Left kidney (tissue), 8 donors: ENCODE measurements at places on chromosomes 3 and 15. TPM values are rescaled to one million over a fixed set of nuclear protein-coding genes. Genes with fewer than 3 reads are reported as not detected.

DNA sequence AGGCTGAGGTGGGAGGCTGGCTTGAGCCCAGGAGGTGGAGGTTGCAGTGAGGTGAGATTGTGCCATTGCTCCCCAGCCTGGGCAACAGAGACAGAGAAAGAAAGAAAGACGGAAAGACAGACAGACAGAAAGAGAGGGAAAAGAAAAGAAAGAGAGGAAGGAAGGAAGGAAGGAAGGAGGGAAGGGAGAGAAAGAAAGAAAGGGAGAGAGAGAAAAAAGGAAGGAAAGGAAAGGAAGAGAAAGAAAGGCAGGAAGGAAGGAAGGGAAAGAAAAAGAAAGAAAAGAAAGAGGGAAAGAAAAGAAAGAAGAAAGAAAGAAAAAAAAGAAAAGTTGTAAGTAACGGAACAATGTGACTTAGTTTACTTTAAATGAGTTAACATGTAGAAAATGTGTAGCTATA is 260.7 kb upstream of the GRM7 start:
- DNase-seq, result no peak

- DNase-seq, result no peak
These were observed 136.3 kb downstream of the GHSR start for GRCh38 chr3:172312001-172312400.

- DNase-seq, result no peak
These were observed 19.5 kb upstream of the IFT57 start for GRCh38 chr3:108241721-108242120.

DNA sequence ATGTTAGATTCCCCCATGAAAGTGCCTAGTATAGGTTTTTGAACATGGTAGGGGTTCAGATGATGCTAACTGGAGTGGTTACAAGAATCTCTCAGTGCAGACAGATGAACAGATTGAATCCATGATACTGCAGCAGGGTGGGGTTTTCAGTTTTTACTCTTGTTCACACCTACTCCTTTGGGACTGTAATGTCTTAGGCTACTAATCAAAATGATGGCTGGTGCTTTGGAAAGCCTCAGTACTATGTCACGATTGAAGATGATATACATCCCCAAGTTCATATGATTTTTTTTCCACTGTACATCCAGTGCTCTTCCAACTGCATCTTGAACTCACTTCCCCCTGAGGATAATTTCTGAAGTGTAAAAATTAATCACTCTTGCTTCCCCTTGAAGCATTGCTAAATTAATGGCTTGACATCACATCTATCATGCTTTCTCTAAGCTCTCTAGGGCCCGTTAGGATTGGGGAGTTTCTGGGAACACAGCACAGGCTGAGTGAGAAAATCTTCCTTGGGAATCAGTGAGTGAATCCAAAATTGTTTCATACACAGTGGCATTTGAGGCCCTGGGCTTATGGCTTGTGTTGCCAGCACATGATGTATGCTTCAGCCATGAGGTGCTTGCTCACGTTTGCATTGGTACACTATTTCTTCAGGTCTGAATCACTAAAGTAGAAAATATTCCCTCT is 115.0 kb upstream of the TPRG1 start:
- no peak for DNase-seq

Gene NBEAL2
- 44.0 TPM for polyA plus RNA-seq

DNA sequence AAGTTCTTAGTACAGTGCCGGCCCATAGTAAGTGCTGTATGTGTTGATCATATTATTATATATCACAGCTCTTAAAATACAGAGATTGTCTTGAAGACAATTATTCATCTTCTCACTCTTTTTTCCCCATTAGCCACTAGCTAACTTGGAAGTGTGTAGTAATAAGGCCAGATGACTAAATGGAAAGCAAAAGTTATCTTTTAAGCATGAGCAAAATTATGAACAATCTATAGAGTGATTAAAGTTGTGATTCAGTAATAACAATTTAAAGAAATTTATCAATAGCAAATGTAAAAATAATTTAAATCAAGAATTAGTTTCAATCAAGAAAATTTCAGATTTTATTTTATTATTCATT is 630.9 kb upstream of the TBL1XR1 start:
- no peak for DNase-seq

Gene ADGRG7
- polyA plus RNA-seq, result not detected

Gene WNT7A
- 0.03 TPM for polyA plus RNA-seq

Gene HRH1
- 2.0 TPM for polyA plus RNA-seq

DNA sequence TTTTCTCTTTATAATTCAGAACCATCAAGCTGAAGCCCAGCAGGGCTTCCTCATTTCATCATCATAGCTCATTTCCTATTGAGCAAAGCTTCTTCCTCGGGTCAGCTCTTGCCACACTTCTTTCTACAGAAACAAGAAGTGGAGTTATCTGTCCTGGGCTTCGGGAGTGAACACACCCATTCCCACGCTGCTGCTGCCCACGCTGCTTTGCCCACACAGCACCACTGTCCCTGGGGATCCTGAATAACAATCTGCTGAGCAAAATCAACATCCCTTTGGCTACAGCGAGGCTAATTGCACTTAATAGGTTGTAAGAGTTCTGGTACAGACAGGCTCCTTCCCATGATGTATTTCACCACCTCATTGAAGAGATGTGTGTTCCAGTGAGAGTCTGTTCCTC is 23.7 kb downstream of the CEP19 start:
- DNase-seq, result no peak

- no peak for DNase-seq
These were observed 198.1 kb downstream of the MECOM start for GRCh38 chr3:169465417-169465816.

- DNase-seq, result no peak
These were observed 569.7 kb upstream of the MDFIC2 start for GRCh38 chr3:70882104-70882503.

Gene SAMD7
- not detected for polyA plus RNA-seq

- DNase-seq, result no peak
These were observed 104.3 kb upstream of the RNU6-1 start for GRCh38 chr15:67944010-67944641.

GRCh38 chr3:11080492-11080891 is 73.8 kb upstream of the HRH1 start:
- DNase-seq, result no peak

Gene TLNRD1
- 6.6 TPM for polyA plus RNA-seq

DNA sequence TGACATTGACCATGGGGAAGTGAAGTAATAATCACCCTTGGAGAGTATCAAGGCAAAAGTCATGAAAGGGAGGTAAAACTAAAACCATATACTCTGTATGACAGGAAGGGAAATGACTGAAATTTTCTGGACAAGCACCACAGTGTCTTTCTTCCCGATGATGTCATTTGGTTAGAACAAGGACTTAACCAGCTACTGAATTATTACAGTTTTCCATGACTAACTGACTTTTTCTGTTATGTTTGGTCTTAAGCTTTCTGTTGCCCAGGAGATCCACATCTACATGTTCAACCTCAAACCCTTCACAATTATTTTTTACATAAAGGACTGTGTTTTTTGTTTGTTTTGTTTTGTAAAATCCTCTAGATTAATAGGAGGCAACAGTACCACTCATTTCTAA is 191.9 kb upstream of the IL12A start:
- no peak for DNase-seq

- no peak for DNase-seq
These were observed 23.7 kb downstream of the CCDC12 start for GRCh38 chr3:46952813-46953212.

DNA sequence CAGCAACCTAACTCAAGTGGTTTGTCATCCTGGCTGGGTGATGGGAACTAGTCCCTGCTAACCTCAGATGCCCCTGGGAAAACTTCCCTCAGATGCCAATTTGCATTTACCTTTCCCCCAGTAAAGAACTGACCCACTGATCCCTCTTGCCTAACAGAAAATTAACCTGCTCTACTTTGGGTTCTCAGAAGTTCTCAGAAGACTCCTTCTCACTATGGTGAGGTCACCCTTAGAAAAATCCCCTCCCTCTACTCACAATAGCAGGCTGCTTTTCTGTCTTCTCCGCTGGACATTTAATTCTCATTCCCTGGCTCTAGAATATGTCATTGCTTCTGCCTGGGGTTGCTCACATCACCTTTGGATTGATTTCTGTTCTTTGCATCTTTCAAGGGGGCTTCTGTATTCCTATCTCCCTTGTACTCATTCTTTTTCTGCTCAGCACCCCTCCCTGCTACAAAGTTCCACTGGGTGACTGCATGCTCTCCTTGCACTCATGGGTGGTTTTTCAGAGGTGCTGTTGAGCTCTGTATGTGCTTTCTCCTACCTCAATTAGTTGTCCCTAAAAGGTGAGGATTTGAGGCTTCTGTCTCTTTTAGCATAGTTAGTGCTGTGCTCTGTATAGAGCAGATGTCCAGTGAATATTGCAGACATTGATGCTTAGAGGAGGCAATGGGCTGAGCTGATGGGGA is 869 bp downstream of the PLA1A start:
- DNase-seq, result no peak

GRCh38 chr3:23720059-23720458 is 85.7 kb upstream of the UBE2E1 start:
- DNase-seq, result no peak

GRCh38 chr3:187706971-187707370 is 4.6 kb upstream of the RTP2 start:
- DNase-seq, result no peak

Gene C3orf22
- 0.10 TPM for polyA plus RNA-seq

DNA sequence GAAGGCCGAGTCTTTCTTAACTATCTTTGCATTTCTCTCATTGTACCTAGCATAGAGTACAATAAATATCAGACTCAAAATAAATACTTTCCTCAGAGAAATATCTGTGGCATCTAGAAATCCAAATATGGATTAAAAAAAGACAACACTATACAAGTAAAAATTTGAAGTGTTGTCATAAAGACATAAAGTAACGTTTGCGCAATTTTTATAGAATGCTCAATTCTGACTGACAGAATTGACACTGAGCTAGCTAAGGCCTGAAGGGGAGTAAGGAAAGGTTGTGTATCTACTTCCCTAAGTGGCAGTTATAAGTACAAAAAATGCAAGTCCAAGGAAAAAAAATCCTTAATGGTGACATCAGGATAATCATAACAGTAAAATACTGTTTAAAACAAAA is 1.1 kb downstream of the SEC11A start:
- DNase-seq, result no peak

DNA sequence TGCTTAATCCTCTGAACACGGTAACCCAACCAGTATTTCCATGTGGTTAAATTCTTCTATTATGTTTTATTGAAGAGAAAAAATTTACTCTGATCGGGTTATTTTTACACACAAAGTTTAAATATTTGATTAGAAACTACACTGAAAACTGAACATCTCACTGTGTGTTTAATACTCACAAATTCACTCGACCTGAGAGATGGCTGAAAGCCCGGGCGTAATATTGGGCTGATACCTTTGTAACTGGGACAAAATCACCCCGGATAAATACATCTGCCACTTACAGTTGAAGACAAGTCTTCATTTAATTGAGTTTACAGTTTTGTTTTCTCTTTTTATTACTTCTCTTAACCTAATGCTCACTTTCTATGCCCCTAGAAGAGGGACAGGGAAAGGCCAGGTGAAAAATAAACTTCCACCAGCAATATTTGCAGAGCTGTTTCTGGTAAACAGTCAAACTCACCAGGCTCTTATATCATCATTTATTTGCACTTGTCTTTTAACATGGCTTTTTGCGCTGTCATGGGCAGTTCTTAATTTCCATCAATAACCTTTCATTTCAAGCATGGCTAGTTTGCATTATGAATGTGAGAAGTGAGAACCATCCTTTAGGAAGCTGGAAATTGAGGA is 145.6 kb upstream of the TMCO5A start:
- DNase-seq, result no peak

- no peak for DNase-seq
These were observed 172.1 kb upstream of the SMAD3 start for GRCh38 chr15:66893294-66893693.

- no peak for DNase-seq
These were observed 416.9 kb downstream of the TUSC7 start for GRCh38 chr3:117126460-117126859.

Gene MYH15
- polyA plus RNA-seq, result 0.63 TPM

DNA sequence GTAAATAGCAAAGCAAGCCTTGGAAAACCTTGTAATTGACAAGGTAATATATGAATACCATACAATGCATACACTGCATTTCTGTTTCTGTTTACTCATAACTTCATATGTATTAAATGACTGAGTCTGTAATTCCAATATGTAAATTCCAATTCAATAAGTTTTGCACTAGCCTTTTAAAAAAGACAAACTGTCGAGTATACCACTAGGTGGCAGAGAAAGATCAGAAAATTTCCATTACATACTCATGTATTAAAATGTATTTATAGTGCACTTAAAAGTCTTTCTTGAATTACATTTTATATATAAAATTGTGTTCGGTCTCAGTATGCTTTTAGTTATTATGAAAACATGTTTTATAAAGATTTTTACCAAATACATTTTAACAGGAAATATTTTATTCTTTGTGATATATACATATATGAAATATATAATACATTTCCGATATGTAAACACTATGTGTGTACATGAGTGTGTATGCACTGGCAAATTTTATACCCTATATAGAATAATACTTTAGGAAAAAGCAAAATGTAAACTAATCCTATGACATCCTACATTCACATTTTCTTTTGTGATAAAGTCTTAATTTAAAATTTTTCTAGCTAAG is 216.8 kb downstream of the VGLL3 start:
- peak; percentile 40 for DNase-seq

- DNase-seq, result no peak
These were observed 8.3 kb upstream of the TM4SF4 start for GRCh38 chr3:149466192-149466591.
